ENCODE measurements at places on chromosomes 12 and 14.

- no peak for DNase-seq
These were observed 18.1 kb downstream of the TPCN1 start for GRCh38 chr12:113239288-113239771.

DNA sequence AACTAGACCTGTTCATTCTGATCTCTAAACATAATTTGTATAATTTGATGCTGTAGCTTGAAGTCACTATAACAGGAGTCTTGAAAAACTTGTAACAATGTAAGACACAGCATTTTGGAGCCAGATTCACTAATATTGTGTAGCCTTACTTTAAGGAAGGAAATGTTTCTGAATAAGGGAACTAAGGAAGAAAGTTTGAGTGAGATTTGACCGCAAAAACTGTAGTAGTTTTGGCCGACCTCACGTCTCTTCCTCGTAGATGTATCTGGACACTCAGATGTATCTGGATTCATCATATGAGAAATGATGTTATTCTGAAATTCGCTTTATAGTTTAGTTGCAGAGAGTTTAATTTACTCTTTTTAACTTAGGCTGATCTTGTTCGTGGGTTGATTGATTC is 13.9 kb upstream of the DNAH10 start:
- peak; percentile 77 for DNase-seq

DNA sequence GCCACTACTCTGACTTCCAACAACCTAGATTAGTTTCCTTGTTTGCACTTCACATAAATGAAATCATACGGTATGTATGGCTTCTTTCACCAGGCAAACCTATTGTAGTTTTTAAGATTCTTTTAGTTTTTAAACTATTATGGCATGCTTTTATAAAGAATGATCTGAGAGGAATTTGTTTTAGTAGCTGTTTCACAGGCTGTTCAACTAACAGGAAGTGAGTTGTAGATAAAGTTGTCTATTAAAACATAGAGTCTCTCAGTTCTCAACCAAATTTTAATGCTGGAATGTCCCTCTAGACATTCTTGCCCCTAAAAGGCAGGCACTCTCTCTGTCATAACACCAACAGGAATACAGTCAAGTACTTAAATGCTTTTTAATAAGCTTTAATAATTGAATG is 102.7 kb upstream of the DACT1 start:
- peak; percentile 26 for DNase-seq

DNA sequence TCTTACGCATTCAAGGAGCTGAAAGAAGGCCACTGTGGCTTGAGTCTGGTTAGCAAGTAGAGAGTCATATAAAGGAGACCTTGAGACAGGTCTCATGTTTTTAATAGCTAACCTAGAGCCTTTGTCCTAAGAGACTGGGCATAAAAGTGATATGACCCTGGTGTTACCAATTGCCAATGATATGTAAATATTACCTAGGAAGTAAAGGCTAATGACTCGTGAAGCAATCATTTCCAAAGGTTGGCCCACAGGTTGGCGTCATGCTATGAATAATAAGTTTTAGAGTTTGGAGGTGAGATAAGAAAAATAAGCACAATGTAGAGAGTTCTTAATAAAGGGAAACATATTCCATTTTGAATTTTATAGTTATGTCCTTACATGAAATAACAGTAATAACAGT is 116.6 kb upstream of the PLEKHA5 start:
- DNase-seq = no peak

DNA sequence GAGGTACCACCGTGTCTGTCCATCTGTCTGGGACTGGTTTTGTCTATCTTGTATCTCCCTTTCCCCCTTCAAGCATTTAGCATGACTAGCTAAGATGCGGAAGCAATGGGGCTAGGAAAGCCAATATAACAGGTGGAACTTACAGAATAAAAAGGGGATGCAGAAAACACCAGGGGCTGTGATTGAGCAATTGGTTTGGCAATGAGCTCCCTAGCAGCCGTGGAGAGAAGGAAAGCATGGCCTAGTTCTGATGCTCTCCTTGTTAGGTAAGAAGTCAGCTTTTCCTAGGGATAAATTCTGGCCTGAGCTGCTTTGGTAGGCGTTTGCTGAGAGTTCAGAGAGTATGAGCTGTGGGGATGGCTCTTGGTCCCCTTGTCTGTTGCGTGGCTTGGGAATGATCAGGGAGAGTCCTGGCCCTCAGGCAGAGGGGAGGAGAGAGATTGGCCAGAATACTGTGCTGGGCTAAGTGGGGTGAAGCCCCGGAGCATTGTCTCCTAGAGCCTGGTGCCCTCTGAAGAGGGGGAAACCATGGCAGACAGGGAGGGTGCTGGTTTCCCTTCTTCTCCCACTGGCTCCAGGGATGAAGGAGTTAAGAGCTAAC is 7.1 kb downstream of the SETD1B start:
- DNase-seq = no peak

All from common myeloid progenitor, CD34-positive (primary cell).